ENCODE measurements at places on chromosomes 1 and 21.
A peak's percentile ranks its signal among the peaks of the same experiment; 100 is the strongest.

DNA sequence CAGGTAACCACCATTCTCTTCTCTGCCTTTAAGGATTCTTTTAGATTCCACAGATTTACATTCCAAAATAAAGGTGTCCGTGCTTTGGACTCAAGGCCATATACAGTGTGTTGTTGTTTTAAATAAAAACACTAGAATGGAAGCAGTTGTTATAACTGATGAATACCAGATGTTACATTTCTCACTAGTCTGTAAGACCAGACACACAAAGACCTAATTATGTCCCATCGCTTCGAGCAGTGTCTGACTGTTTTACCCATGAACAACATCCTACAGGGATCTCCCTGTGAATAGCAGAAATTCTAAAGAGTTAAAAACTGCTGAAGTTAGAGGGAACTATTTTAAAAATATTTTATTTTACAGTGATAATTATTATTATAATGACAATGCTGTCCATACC lies 574.7 kb upstream of the ZP4 start:
- no peak for DNase-seq

- no peak for DNase-seq
These were observed 16.8 kb downstream of the SH3BP5L start for GRCh38 chr1:248808876-248809275.

DNA sequence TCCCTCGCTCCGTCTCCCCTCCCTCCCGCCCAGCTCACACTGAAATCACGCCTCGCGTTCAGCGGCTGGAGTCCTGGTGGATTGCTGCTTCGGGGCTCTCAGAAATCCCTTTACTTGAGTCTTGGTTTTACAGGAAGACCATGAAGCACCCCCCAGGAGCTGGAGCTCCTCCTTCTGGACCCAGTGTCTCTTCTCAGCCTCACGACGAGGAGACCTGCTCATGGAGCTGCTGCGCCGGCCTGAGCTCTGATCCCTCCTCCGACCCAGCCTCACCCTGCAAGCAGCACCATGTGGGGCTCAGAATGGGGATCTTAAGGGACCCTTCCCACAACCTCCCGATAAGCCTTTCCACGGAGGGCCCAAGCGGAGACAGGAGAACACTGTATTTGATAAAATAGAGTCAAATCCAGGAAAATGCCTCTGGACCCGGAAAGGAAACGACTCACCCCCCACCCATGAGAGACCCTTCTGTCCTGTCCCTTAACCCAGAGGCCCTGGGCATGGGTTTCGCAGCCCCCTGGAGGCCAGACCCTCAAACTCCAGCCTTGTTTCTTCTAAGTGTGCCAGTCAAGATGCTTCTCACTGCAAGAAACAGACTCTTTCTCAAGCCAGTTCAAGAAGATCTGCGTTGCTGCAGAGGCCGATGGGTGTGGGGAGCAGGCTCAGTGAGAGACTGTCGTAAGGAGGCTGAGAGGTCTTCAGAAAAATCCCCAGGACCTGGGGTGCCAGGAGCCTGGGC lies 26.1 kb downstream of the PDE9A start:
- no peak for DNase-seq

- no peak for DNase-seq
These were observed 131.0 kb downstream of the RRAGC start for GRCh38 chr1:38728585-38728908.

DNA sequence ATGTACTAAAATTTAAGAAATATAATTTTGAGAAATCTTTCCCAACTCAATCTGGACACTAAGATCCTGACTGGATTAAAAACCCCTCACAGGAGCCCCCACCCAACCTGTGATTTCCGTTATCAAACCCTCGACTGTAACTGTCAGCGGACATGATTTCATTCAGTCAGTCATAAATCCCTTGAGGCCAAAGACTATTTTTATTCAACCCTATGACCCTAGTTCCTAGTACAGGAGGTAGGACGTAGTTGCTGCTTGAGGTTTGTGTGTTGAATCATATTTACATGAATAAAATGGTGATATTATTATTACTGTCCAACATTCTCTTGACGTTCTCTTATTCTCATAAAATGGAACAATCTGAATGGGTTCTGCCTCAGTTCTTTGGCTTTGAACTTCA lies 73.1 kb upstream of the DYNLT5 start:
- no peak for DNase-seq

- no peak for DNase-seq
These were observed 76.8 kb downstream of the TCP10L start for GRCh38 chr21:32508558-32508957.

GRCh38 chr1:180482425-180483275 lies 19.7 kb downstream of the ACBD6 start:
- no peak for DNase-seq

GRCh38 chr1:96096613-96097321 lies 624.8 kb upstream of the PTBP2 start:
- no peak for DNase-seq

DNA sequence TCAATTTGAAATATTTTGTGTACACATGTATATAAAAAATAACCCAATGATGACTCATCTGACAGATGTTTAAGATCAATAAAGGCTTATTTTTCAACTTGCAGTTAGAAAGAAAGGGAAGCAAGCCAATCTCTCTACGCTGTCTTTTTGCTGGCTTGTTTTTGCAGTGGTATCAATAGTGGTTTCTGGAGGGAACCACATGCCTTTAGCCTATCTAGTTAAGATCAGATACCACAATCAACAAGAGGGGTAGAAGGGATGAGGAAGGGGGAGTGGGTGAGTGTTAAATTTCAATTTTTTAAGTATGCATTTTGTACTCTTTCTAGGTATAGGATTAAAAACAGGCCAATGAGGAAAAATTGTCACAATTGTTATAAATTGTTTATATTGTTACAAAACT lies 276.2 kb downstream of the KCNH1 start:
- no peak for DNase-seq

GRCh38 chr1:116075575-116075974 lies 35.6 kb upstream of the MAB21L3 start:
- DNase-seq = no peak

GRCh38 chr1:25503551-25504426 lies 39.6 kb upstream of the LDLRAP1 start:
- no peak for DNase-seq

GRCh38 chr1:228811712-228812305 lies 76.5 kb downstream of the RHOU start:
- peak; percentile 74 for DNase-seq

- DNase-seq = no peak
These were observed 7.0 kb downstream of the ARPC5 start for GRCh38 chr1:183628537-183628936.

DNA sequence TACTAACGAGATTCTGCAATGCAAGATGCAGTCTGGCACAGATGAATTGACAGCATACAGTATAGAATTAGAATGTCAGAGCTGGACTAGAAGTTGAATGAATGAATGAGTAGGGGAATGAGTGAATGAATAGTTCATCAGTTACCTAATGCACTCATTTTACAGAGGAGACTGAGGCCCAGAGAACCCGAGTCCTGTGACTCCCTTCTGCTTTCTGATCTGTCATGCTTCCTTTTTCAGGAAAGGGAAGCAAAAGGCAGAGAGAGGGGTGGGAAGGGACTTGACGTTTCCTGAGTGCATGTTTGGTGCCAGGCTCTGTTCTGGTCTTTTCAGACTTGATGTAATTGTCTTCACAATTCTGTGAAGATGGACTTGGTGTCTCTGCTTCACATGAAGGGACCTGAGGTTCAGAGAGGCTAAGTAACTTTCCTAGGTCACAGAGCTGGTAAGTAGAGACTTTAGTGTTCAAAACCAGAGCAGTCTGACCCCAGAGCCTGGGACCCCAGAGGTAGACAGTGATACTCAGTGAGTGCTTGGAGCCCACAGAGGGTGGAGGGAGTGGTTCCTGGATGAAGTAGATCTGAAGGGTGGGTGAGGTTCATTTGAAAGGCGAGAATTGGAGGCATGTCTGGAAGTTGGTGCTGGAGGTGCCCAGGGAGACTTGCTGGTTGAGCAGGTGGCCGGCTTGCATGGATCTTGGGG lies 8.0 kb upstream of the MEX3A start:
- no peak for DNase-seq

- no peak for DNase-seq
These were observed 615.4 kb downstream of the AGBL4 start for GRCh38 chr1:49408346-49408745.

DNA sequence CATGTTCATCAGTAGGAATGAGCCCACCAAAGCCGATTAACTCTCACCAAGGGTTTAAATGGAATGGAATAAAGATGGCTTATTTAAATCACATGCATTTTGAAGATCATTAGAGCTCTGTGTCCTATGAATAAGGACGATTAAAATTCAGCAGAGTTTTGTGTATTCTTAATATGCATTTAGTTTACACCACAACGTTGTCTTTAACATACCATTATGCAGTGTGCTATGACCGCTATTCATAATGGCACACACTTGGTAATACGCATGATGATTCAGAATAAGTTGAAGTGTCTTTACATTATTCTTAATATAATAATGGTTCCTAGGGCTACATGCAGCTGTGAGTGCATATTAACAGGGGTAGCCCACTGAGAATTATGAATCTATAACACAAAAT lies 190.7 kb downstream of the PTBP2 start:
- DNase-seq = no peak

DNA sequence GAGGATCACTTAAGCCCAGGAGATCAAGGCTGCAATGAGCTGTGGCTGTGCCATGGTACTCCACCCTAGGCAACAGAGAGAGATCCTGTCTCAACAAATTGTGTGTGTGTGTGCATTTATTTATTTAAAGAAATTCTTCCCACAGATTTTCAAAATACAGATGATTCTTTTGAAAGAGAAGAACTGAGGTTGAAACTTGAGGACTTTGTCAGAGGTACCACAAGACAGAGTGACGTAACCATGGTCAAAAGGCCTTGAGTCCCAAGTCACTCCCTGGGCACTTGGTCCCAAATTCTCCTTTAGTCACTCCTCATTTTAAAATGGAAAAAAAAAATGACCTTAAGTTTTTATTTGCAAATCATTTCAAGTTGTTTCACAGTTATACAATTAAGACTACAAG lies 57.4 kb downstream of the TIAM1 start:
- no peak for DNase-seq

GRCh38 chr1:212944229-212944901 lies 6.0 kb upstream of the VASH2 start:
- DNase-seq = no peak

DNA sequence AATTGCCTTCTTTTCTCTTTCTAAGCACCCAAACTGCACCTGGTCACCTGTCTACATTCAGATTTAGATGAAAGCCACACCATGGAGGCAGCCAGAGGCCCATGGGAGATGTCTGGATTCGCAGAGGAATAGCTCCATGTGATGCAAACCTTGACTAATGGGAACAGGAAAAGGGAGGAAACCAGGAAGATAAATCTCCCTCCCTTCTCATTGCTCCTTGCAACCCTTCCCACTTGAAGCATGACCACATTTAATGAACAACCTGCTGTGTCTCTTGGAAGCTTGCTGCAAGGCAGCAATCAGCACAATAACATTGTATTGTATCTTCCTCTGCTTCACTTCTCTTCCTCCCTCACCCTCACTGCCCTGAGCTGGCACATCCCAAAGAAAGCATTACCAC lies 42.6 kb upstream of the KLF17 start:
- DNase-seq = no peak

DNA sequence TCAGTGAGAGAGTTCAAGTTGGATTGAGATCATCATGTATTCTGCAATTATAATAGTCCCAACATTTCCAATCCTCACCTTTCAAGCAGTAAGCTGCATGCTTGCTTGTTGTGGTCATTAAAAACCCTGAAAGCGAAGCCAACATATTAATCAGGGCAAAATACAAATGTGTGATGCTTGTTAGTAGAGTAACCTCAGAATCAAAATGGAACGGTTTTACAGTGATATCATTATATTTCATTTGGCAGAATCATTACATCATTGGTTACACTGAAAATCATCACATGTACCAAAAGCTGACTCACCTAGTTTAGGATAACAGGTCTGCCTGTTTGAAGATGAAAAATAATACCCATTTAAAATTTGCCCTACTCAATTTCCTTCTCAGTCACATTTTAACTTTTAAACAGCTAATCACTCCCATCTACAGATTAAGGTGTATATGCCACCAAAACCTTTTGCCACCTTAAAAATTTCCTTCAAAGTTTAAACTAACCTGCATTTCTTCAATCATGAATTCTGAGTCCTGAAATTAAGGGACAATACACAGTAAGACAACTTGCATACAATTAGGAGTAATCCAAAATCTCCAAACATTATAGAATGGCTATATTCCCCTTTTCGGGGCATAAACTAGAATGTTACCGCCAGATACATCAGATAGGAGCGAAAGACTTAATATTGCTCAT lies 3.5 kb downstream of the GAS5 start:
- DNase-seq = no peak

GRCh38 chr1:227299241-227299627 lies 19.1 kb downstream of the CDC42BPA start:
- DNase-seq = no peak

DNA sequence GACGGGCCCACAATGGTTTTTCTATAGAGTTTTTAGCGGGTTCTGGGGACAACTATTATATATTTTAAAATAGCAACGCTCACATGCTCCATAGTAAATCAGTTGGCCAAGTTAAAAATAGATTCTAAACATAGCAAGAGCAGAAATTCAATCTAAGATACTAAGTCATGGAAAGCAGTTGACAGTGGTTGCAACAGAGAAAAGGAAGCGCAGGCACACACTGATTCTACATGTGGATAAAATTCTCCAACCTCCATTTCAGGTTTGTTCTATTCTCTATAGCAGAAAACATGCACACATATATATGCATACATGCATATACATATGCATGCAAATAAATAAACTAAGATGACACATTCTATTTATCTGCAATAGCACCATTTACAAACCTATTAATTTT lies 89.6 kb upstream of the HNRNPU start:
- no peak for DNase-seq

GRCh38 chr1:92900539-92900938 lies 60.7 kb downstream of the DIPK1A start:
- no peak for DNase-seq

GRCh38 chr1:201011616-201012015 lies 11.9 kb downstream of the KIF21B start:
- DNase-seq = no peak

DNA sequence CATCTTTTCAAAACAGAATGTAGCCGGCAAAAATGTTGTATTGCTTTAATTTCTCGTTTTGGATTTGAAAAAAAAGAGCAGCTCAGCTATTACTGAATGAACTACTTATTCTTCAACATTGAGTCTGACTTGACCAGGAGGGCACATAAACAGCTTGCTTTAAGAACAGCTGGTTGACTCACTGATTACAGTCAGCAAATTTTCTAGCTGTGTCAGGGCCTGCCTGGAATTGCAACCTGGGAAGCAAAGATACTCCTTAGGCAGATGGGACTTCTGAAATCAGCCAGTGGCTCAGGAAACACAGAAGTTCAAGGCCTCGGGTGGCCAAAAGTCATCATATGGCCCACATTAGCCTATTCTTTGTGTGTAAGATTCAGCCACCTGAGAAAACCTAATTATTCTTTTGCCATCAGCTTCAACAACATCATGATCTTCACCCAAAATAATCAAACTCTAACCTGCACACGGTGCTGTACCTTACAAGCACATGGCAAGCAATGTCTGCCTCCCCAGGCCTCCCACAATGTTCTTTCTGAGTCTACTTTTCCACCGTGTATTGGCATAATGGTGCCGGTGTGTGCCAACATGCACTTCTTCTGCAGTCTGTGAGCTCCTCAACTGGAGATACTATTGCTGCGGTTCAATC lies 307.2 kb downstream of the HHIPL2 start:
- DNase-seq = no peak

- DNase-seq = no peak
These were observed 132.8 kb downstream of the TNFSF18 start for GRCh38 chr1:172917972-172918371.
